ENCODE measurements at places on chromosomes 11 and 22.

- ATAC-seq = peak; percentile 65
These were observed 638 bp upstream of the PITPNM1 start for GRCh38 chr11:67505605-67506396.

DNA sequence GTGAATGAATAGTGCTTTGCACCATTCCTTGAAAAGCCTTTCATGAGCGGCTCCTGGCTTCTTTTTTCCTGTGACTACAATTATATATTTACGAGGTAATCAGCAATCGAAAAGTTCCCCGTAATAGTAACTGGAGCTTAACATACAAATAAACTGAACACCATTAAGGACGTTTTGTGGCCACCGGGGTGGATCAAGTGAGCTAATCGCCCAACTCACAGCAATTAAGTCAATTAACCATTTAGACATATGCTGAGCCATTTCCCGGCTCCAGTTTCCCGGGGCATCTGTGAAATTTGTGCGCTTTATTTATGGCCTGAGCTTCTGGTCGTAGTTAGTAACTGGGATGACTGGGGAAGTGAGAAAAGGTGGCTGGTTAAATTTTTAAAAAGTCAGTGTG, 465.2 kb downstream of the MIAT start:
- no peak for ATAC-seq

DNA sequence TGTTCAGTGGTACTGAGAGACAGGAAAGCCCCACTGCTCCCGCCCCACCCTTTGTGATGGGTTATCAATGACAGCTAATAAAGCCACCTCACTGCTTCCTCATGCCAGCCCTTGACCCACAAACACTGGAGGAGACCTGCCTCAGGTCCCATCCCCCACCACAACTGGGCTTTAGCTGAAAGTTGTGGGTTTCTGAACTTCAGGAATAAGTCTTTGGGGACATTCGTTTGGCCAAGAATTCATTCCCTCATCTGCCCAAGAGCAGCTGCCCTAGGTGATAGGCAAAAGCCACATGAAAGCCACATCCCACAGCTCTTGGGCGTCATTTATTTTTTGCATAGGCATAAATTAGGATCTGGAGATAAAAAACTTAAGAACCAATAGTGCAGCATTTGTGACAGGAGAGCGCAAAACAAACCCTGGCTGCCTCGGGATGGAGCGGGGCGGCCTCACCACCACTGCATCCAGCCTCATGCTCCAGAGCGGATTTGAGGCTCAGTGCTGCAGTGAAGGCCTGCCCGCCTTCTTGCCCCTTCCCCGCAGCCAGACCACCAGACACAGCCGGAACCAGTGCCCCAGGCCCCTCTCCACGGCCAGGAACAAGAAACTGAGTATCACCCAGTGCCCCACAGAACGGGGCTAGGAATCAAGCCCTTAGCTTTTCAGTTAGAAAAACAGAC, 21.2 kb downstream of the SUN2 start:
- ATAC-seq = no peak

DNA sequence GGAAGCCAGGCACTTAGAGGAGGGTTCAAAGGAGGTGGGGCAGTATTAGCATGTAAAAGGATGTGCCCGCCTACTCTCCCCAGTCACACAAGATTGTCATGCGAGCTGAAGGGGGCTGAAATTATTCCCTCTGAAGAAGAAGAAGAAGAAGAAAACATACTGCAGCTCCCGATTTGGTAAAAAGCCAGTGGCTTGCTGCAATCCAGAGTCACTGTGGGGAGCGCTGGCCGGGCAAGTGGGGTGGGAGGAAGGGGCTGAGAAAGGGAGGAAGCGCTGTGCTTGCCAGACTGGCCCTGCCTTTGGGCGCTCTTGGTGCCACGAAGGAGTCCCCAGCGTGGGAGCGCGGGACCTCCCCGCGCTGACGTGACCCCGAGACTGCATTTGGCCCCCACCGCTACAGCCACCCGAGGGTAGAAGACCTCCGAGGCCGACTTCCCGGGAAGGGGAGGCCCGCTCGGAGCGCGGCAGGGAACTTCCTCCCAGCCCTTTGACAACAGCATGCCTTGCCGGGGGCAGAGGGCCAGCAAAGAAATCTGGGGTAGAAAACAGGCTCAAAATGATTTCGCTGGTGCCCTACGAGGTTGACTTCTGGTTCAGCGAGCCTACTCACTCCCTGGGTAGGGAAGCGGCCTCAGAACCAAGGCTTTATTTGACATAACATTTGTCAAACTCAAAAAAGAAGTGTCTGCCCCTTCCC, 906.3 kb downstream of the DLG2 start:
- ATAC-seq = peak; percentile 73

DNA sequence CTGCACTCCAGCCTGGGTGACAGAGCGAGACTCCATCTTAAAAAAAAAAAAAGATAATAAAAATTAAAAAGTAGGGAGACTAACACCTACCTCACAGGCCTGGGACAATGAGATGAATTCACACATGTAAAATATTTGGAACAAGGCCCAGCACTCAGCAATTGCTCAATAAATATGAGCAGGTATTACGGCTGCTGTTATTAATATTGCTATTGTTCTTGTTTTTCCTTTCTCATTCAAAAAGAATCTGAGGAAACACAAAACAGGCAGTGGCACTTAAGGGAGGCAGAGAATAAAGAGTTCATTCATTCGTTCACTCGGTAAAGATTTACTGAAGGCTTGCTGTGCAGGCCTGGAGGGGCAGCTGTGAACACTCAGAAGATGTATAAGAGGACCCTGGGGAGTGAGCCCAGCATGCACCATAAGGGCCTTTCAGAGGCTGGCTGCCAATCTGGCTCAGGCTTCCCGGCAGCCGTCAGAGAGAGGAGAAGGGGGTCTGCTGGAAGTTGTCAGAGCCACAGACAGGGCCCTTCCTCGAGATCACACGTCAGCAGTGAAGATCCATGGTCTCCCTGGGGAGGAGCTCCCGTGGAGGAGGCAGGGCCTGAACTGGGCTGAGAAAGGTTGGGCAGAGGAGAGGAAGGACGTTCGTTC, 51.6 kb upstream of the TCF20 start:
- ATAC-seq = no peak

DNA sequence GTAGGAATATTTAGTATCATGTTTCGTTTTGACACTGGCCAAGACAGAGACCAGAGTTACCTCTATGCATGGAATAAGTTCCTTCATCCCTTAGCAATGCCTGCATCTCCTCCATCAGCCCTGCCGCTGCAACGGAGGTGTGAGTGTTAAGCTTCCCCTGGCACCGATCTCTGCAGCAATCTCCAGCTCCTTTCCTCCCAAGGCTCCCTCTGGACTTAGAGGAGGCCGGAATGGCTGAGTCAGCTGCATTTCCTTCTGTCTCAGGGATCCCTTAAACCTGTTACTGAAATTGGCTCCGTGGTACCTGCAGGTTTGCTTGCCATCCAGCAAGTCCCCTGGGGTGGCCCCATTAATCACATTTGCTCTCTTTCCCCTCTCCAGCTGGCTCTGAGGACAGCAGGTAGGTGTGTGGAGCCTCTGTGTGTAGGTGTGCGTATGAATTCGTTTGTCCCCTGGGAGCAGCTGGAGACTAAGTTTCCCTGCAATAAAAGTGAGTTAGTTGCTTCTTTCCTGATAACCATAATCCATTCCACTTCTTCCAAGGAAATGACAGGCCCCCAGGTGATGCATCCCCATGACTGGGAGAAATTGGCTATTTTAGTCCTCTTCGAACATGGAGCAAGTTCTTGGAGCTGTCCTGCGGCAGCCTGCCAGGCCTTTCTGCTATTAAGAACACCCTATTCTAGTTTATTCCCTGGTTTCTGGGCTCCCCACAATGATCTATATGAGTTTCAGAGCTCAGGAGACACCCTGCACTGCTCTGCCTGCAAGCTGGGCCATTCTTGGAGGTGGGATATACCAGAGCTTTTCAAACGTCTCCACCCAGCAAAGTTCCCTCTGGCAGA, 457.2 kb upstream of the CADM1 start:
- ATAC-seq = no peak

- ATAC-seq = peak; percentile 98
These were observed 82.4 kb upstream of the VPREB1 start for GRCh38 chr22:22161924-22162851.

DNA sequence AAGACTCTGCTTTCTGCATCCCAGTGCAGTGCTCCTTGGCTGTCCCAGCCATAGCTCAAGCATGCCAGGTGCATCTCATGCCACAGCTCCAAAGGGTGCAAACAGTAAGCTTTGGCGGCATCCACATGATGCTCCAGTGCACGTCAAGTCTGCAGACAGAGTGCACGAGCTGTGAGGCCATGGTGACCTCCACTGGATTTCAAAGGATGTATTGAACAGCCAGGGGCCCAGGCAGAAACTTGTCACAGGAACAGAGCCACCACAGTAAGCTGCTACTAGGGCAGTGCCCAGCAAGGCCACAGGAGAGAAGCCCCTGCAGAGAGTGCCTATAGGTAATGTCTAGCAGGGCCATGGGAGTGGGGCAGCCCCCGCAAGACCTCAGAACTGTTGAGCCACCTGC, 206.8 kb upstream of the DDI1 start:
- ATAC-seq = no peak

- no peak for ATAC-seq
These were observed 16.6 kb upstream of the MAPK11 start for GRCh38 chr22:50286701-50287318.

GRCh38 chr22:49699476-49699875, 128.2 kb downstream of the BRD1 start:
- peak; percentile 53 for ATAC-seq

GRCh38 chr11:92751594-92751993, 217.9 kb upstream of the MTNR1B start:
- ATAC-seq = no peak

- no peak for ATAC-seq
These were observed 7.8 kb upstream of the BMAL1 start for GRCh38 chr11:13269775-13270174.

GRCh38 chr22:49953027-49953679, 7.4 kb upstream of the PIM3 start:
- ATAC-seq = no peak

DNA sequence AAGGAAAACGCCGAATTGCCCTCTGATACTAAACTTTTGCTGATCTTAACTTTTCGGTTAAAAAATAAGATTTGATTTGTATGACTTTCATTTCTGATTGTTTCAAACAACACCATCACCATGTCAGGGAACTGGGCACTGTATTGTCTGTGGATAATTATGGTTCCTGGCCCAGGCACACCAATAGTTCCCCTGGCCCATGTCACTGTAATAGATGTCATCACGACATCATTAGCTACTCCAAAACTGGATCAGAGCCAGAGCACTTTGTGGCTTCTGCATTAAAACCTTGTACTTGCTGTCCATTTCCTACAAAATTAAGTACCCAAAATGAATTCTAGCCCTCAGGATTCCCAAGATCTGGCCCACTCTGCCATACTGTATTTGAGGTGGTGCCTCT, 119.5 kb upstream of the NARS2 start:
- ATAC-seq = no peak

GRCh38 chr22:34414467-34415440, 494.5 kb upstream of the LARGE1 start:
- peak; percentile 47 for ATAC-seq

DNA sequence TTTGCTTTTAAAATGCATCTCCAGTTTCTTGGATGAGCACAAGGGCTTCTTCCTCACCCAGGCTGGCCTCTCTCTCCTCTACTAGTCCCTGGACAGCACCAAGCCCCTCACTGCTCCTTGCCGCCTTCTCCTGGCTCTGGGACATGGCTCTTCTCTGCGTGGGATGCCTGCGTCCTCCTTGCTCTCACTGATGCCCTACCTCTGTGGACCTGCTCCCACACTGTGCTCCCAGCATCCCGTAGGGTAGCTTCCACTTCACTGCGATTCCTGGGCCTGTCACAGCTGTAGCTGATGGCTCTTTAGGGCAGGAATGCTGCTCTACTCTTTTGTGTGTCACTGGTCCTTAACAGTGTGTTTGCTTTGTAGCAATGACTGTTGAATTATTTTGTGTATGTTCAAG, 136.3 kb downstream of the SNX19 start:
- no peak for ATAC-seq

All from stimulated activated memory B cell treated with anti-CD40 and anti-IgM and Interleukin-4, amounts not matched to agents 10 μg/mL and 1 μg/mL and 100 μg/mL, for 72 hours (primary cell).